ENCODE measurements at places on chromosomes 1 and 21.

DNA sequence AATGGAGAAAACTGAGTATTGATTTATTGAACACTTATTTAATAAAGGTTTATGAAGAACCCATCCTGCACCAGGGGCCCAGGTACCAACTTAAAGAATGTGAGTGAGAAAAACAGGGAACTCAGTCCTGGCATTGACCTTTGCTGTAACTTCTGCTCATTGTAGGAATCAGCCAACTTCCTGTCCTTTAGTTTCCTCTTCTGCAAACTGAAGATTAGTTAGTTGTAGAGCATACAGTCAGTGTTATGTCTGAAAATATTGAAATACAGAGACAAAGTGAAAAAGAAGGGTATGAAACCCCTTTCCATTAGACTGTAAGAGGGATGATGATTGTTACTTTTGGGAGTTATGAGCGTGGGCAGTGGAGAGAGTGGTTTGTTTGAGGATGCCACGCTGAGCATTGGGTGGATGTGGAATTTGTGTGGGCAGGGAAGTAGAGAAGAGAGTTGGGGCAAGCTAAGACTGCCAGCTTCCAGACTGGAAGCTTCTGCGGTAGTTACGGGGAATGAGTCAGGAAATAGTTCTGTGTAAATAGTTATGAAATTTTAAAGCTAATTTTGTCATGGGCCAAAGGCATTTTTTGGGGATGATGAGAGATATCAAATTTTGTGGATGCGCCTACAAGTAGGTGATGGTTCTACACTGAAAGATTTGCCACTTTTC, 89.2 kb downstream of the GPR88 start:
- DNase-seq, result no peak

GRCh38 chr1:224629965-224630364, 13.8 kb downstream of the CNIH3 start:
- DNase-seq, result no peak

DNA sequence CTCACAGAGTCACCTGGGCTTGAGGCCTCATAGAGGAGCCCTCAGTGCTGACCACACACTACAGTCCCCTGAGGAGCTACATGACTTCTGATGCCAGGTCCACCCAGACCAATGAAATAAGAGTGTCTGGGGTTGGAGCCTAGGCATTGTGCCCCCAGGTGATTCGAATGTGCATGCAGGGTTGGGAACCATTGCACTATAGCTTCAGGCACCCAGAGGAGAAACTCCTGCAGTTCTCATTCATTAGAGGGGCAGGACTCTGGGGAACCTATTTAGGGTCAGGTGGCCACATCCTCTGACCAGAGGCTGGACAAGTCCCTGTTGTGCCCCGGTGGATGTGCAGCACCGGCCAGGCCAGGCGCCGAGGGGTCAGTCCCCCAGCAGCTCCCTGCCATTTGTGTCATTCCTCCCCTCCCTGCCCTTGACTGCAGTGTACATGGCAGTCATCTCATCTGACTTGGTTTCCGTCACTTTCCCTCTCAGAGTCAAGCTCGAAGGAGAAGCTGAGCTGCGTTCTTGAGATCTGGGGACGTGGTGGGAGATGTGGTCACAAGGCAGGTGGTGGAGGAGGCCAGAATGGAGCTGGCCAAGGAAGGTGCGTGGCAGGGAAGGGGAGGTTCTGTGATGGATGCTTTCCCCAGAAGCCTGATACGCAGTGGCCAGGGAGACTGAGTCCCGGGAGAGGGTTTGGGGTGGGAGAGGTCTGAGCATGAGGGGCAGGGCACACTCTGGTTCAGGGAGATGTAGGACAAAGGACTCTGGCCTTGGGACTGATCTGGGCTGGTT, 6.4 kb downstream of the CLDN19 start:
- no peak for DNase-seq

DNA sequence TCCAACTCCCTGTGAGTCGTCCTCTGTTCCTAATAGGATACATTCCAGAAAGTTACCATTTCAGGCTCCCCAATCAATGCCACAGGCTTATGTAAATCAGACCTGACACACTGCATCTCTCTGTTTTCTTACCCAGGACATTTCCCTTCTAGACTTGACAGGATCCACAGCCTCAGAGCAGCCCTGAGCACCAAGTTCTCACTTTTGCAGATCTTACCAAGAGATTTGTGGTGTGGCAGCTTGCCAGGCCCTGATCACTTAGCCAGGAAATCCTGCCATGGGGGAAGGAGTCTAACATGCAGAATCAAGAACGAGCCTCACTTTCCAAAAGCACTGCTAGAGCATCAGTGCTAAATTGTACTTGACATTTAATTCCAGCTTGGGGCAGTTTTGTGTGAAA, 202.9 kb downstream of the TBX15 start:
- DNase-seq, result peak; percentile 42

GRCh38 chr21:16426936-16427335, 697.2 kb downstream of the USP25 start:
- no peak for DNase-seq

Data from ACHN (cell line).